ENCODE measurements at places on chromosomes 11 and 22.

DNA sequence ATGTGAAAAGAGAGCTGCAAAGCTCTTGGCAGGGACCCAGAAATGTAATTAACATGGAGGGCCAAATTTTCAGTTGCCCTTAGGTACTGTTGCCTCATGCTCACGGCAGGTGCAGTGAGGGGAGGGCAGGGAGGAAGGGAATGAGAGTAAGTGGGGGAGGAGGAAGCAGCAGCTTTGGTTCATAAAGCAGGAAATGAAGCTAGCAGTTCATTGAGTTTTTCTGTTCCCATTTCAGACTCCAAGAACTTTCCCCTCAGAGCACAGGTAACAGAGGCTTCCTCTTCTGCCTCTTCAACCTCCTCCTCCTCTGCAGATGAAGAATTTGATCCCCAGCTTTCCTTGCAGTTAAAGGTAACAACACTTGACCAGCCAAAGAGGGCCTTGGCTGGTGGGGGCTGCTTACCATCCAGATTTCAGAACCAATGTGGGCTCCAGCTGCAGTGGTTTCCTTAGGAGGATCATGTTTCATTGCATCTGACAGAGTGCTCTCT lies 57.9 kb upstream of the PARVA start:
- H3K4me1 ChIP-seq, result peaks cover 7% of the 10 kb centered on the region
- H3K36me3 ChIP-seq, result no peaks in the 10 kb centered on the region
- no peak overlapping the region for H3K4me3 ChIP-seq
- H3K27me3 ChIP-seq, result no peaks in the 10 kb centered on the region
- no peak overlapping the region for H3K27ac ChIP-seq

GRCh38 chr11:8631395-8632118 lies 37.5 kb upstream of the STK33 start:
- H3K4me3 ChIP-seq, result no peak overlapping the region
- no peaks in the 10 kb centered on the region for H3K4me1 ChIP-seq
- DNase-seq, result no peak
- peaks cover 11% of the 10 kb centered on the region for H3K36me3 ChIP-seq
- no peaks in the 10 kb centered on the region for H3K27me3 ChIP-seq

DNA sequence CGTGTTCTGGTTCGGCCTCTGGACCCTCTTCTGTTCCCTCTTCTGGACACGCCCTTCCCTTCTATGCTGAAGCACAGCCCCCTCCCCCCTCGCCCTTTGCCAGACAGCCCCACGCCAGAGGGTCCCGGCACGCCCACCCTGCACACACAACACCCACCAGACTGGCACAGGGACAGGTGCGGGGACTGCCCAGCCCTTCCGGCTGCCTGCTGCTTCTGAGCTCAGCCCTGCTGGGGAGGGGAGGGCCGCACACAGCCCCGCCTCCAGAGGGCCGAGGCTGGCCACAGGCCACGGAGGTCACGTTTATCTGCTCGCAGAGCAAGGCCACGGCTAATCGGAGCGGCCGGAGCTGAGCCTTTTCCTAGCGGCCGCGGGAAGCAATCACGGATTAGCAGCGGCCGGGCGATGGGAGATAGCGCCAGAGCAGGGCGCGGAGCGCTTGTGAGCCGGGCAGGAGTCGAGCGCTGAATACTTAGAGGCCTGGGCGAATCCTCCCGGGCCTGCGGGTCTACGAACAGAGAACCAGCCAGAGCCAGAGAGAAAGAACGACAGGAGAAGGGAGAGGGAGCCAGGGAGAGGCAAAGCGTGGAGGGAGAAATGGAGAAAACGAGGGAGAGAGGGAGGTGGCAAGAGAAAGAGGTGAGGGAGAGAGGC lies 21.5 kb downstream of the OTUB1 start:
- H3K4me1 ChIP-seq, result peaks cover 6% of the 10 kb centered on the region
- H3K27me3 ChIP-seq, result peaks cover 25% of the 10 kb centered on the region
- DNase-seq, result no peak
- H3K27ac ChIP-seq, result no peak overlapping the region

- DNase-seq, result no peak
- H3K36me3 ChIP-seq, result no peaks in the 10 kb centered on the region
- H3K27ac ChIP-seq, result no peak overlapping the region
- no peaks in the 10 kb centered on the region for H3K27me3 ChIP-seq
These were observed 92.2 kb upstream of the PLET1 start for GRCh38 chr11:112352907-112353306.

GRCh38 chr11:8948886-8949285 lies 6.1 kb upstream of the ASCL3 start:
- peaks cover 42% of the 10 kb centered on the region for H3K36me3 ChIP-seq
- H3K27ac ChIP-seq, result no peak overlapping the region
- DNase-seq, result no peak
- peaks cover 4% of the 10 kb centered on the region for H3K27me3 ChIP-seq
- peaks cover 4% of the 10 kb centered on the region for H3K4me1 ChIP-seq
- H3K4me3 ChIP-seq, result no peak overlapping the region

GRCh38 chr22:48898524-48899250 lies 929.0 kb downstream of the BRD1 start:
- no peaks in the 10 kb centered on the region for H3K27me3 ChIP-seq
- H3K4me3 ChIP-seq, result no peak overlapping the region
- no peak for DNase-seq
- H3K27ac ChIP-seq, result no peak overlapping the region
- no peaks in the 10 kb centered on the region for H3K4me1 ChIP-seq
